Testis (tissue), 5 donors: ENCODE measurements at places on chromosomes 3 and 15. TPM values are rescaled to one million over a fixed set of nuclear protein-coding genes. Genes with fewer than 3 reads are reported as not detected.
A peak's percentile ranks its signal among the peaks of the same experiment; 100 is the strongest.

- no peak for DNase-seq
Observed at GRCh38 chr15:63596676-63597037, 530 bp upstream of the FBXL22 start.

GRCh38 chr3:80190051-80190450, 422.3 kb upstream of the ROBO1 start:
- no peak for DNase-seq

Gene KBTBD13
- total RNA-seq: 2.4 TPM

Gene AQR
- 38.5 TPM for total RNA-seq

GRCh38 chr3:41710646-41711388, 251.1 kb downstream of the ULK4 start:
- DNase-seq: no peak

- no peak for DNase-seq
Observed at GRCh38 chr15:49199666-49200065, 29.6 kb downstream of the GALK2 start.

Gene ZNF774
- total RNA-seq: 8.7 TPM

DNA sequence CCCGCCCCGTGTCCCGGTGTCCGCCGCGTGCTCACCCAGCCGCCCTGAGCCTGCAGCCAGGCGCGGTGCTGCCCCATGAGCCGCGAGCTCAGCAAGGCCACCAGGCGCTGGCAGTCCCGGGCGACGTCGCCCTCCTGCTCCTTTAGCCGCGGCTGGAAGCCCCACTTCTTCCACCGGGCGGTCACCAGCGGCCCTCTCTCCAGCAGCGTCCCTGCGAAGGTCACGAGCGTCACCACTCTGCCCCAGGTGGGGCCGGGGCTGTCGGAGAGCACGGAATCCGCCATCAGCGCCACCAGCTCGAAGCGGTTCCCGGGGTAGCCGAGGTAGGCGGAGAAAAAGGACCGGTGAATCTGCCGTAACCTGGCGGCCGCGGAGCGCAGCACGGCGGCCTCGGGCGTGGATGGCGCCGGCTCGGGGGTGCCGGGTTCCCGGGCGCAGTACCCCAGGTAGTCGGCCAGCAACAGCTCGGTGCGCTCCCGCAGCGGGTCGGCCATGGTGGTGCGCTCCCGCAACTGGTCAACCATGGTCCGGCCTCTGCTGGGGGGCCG, 298 bp downstream of the BCL2L10 start:
- DNase-seq: peak; percentile 49

DNA sequence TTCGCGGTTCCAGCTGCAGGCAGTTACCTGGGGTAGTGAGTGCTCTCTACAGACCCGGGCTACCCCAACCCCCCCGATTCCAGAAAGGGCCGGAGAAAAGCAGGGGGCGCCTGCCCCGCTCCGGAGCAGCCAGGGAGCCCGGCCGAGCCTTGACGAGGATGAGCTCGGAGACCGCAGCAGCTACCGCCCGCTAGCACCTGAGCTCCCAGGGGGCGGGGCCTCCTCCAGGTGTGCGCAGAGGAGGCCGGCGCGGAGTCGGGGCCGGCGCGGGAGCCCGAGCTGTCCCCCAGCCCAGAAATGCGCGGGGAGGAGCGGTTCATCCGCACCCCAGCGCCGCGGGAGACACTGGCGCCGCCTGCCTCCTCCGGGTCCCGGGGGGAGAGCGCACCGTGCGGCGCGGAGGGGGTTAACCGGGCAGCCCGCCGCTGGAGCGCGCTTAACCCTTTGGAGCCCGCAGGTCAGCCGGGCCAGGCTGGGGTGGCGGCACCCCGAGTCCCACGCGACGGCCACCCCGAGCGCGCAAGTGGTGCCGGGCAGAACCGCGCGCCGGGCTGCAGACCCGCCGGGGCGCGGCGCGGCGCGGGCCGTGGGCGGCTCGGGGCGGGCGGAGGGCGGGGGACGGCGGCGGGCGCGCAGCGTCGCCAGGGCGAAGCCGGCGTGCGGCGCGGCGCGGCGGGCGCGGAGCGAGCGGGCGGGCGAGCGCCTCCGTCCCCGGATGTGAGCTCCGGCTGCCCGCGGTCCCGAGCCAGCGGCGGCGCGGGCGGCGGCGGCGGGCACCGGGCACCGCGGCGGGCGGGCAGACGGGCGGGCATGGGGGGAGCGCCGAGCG, at the start of gene CACNA1D:
Gene CACNA1D (plus strand): TSS at position 649 of the 829 bp plus-strand sequence. CDS start 556 bp downstream, outside the sequence.
- DNase-seq: peak; percentile 48

DNA sequence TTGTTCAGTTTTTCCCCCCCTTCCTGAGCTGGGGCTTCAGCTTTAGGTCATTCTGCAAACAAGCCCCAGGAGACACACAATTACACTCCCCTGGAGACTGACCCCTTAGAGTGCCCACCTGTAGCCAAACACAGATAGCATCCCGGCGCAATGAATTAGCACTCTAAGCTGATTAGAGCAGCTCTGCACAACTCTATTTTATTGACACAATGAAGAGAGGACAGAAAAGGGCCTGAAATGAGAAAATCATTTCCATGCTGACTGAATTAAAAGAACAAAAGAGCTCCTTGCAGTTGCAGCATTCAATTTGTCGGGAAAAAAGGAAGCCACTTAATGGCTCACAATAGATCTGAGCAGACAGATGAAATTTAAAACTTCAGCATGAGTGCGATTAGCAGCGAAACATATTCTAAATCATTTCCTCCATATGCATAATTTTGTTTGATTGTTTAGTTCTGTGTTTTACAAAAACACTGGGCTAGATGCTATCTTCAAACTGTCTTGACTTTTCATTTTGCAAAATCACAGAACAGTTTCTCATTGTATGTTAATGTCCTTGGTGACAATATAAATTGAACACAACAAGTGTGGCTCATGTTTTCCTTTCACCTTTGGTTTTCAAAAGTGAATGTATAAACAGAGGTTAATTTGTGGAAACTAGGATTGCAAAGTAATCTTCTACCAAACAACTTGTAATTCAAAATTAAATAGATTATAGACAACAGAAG, 308.6 kb downstream of the MECOM start:
- no peak for DNase-seq

GRCh38 chr3:23756206-23756840, 49.4 kb upstream of the UBE2E1 start:
- DNase-seq: peak; percentile 87

Gene ATP13A5
- 0.25 TPM for total RNA-seq

Gene LYZL4
- total RNA-seq: 28.7 TPM

DNA sequence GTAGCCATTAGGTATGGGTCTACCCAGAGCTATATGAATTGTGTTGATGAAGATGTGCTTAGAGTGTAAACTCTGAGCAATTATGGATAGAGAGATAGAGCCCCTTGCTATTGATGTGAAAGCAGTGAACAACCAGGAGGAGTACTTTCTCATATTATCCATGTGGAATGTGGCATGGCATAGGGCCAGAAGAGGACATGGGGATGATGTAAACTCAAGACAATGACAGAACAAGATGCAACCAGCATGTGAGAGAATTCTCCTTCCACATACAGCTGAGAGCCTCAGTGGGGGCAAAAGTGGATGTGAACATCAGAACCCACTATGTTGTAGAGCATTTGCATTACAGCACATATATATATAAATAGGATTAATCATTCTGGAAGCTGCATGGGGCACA, 36.4 kb upstream of the BNC1 start:
- DNase-seq: no peak

GRCh38 chr3:66224220-66224619, 3.4 kb downstream of the SLC25A26 start:
- DNase-seq: no peak

Gene OXSR1
- total RNA-seq: 39.7 TPM

- no peak for DNase-seq
Observed at GRCh38 chr3:116034086-116034485, 410.8 kb downstream of the GAP43 start.

DNA sequence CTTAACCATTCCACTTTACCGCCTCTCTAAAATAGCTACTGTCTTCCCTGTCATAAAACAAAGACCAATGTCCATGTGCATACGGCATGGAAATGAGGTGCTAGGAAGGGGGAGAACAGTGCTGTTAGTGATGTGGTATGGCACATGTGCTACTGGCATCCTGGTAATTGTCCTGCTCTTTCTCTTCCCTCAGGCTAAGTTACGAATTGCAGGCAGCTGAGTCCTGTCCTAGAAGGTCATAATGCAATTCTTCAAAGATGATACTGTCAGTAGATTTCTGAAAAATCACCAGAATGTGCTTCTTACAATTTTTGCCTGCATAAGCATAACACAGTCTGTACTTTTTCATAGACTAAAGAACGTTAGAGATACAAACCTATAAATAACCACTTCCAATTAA, 216.8 kb downstream of the RSL24D1 start:
- DNase-seq: no peak

GRCh38 chr3:194312743-194313281, 38.3 kb downstream of the CPN2 start:
- peak; percentile 76 for DNase-seq

DNA sequence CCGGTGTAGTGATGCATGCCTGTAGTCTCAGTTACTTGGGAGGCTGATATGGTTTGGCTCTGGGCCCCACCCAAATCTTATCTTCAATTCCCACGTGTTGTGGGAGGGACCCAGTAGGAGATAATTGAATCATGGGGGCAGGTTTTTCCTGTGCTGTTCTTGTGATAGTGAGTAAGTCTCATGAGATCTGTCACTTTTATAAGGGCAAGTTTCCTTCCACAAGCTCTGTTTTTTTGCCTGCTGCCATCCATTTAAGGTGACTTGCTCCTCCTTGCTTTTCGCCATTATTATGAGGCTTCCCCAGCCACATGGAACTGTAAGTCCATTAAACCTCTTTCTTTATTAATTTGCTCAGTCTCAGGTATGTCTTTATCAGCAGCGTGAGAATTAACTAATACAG, 566.7 kb upstream of the NECTIN3 start:
- DNase-seq: no peak

DNA sequence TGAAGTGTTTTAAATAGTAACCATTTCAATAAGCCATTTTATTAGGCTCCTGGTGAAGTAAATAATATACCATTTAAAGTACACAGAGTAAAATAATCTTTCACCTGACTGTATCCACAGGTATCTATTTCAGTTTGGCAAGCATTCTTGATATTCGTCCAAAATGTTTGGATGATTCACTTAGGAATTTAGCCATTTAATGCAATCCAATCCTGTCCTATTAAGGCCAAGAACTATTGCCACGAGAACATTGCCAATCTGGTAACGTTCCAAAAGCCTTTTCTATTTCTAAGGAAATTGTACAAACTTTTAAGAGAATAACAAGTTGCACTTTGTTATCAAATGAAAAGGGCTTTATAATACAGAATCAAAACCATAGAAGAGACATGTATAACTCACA, 209.8 kb upstream of the THRB start:
- no peak for DNase-seq

DNA sequence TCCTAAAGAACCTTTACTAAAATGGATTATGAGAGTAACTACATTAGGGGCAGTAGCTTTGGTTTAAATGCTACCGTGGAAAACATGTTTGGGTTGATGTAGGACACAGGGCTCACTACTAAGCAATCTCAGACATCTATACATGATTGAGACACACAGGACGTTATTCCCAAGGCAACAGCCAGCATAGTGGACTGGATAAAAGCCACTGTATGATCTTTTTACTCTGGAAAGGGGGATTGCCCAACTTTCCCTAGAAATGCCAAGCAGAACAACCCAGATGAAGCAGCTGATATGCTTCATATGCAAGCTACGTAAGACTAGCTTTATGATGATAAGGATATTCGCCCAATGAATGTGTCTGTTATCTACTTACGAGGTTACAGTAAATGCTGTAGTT, 144.6 kb downstream of the MYO9A start:
- DNase-seq: no peak

DNA sequence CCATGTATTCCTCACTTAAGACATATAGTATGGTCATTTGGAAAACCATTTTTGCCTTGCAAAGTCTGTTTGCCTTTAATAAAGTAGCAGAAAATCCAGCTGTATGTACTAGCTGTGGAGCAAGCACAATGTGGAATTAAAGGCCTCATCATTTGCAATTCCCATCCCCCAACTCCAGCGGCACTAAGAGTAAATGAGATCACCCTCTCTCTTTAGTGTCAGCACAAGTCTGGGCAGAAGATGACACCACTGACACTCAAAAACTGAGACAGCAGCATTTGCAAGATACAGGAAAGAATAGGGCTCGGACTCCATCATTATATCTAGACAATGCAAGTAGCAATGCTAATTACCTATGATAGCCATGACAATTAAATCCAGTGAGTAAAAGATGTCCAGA, 24.7 kb upstream of the DYNC1LI1 start:
- DNase-seq: no peak

Gene DNAH12
- 11.3 TPM for total RNA-seq

GRCh38 chr15:65824031-65824743, 32.1 kb upstream of the DENND4A start:
- peak; percentile 71 for DNase-seq

DNA sequence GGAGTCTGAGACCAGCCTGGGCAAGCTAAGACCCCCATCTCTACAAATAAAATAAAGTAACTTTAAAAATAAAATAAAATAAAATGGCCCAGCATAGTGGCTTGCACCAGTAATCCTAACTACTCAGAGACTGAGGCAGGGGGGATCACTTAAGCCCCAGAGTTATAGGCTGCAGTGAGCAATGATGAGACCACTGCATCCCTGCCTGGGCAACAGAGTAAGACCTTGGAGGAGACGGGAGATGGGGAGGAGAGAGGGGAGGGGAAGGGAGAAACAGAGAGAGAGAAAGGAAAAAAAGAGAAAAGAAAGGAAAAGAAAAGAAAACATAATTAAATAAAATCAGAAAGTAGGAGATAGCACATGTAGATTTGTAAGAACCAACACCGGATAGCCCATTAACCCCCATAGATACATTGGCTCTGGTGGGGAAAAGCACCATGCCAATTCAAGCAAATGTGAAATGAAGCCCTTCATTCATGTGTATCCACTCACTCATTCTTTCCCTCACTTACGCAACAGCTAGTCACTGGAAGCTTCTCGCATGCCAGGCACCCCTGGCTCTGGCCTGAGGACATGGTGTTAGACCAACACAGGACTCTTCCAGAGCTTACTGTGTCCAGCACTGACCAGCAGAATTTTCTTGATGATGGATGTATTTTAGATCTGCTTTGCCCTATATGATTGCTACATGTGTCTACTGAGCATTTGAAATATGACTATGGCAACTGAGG, 183.2 kb downstream of the MAGI1 start:
- DNase-seq: no peak
